Thymus (tissue), 14 donors: ENCODE measurements at places on chromosomes 4 and X. TPM values are rescaled to one million over a fixed set of nuclear protein-coding genes. Genes with fewer than 3 reads are reported as not detected.

PAGE4 gene
- 0.80 TPM for total RNA-seq

GPR143 gene
- 1.7 TPM for total RNA-seq

SEPTIN11 gene
- 26.9 TPM for total RNA-seq

ALAS2 gene
- total RNA-seq: 16.9 TPM

RAI2 gene
- total RNA-seq: 1.8 TPM

MAGEA1 gene
- not detected for total RNA-seq

ZFP92 gene
- total RNA-seq: 0.19 TPM

ZNF157 gene
- 0.57 TPM for total RNA-seq
